ENCODE measurements at places on chromosomes 7 and 10.

DNA sequence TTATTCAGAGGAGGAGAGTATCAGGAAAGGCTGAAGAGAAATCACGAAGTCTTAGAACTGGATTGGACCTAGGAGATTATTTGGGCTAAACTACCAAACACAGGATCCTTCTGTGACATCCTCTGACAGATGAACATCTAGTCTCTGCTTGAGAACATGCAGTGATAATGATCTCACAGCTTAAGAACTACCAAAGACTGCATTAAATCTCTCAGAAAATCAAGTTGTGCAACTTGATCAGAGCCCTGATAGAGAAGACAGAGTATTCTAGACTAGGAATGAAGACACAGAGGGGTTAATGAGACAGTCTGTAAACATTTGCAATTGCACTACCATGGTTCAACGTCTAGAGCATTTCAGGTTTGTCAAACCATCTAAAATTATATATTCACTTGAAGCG is 37.1 kb upstream of the AGBL3 start:
- DNase-seq, result no peak

DNA sequence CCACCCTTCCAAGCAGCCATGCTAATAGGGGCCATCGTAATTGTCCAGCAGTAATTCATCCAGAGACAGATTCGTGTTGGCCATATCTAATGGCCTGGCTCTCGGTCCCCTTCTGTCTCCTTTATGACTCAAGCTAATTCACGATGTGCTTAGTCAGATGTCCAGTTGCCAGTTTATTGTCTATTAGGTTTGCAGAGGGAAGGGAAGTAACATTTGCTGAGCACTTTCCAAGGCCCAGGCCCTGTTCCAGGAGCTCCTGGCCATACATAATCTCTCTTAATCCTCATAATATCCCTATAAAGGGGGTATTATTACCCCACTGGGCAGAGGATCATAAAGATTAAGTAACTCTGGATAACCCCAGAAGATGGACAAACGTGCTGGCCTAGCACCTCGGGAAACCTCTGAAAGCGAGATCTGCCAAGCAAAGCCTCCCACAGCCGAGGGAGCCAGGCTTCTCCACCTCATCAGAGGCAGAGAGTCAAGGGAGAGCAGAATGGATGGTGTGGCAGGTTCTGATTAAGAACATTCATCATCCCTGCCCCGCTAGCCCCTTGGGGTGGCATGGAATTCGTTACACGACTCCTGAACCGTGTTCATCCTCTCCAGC is 153.7 kb downstream of the PLXNA4 start:
- DNase-seq, result no peak

DNA sequence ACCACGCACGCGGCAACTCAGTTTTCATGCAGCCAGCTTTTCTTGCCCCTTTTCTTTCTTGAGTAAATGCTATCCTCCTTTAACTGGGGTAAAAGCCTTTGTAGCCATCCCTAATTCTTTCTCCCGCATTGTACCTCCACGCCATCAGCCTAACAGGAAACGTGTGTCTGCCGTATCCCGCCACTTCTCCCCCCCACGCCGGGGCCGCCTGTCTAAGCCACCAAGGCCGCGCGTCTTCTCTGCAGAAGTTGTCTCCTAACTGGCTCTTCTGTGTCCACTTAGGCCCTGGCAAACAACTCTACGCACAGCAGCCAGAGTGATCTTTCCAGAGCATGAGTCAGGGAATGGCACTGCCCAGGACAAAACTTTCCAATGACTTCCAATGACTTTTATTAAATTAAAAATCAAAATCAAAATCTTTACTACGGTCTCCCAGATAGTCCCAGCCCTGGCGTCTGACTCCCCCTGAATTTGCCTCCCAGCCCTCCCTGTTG is 74.6 kb downstream of the XRCC2 start:
- DNase-seq, result no peak

DNA sequence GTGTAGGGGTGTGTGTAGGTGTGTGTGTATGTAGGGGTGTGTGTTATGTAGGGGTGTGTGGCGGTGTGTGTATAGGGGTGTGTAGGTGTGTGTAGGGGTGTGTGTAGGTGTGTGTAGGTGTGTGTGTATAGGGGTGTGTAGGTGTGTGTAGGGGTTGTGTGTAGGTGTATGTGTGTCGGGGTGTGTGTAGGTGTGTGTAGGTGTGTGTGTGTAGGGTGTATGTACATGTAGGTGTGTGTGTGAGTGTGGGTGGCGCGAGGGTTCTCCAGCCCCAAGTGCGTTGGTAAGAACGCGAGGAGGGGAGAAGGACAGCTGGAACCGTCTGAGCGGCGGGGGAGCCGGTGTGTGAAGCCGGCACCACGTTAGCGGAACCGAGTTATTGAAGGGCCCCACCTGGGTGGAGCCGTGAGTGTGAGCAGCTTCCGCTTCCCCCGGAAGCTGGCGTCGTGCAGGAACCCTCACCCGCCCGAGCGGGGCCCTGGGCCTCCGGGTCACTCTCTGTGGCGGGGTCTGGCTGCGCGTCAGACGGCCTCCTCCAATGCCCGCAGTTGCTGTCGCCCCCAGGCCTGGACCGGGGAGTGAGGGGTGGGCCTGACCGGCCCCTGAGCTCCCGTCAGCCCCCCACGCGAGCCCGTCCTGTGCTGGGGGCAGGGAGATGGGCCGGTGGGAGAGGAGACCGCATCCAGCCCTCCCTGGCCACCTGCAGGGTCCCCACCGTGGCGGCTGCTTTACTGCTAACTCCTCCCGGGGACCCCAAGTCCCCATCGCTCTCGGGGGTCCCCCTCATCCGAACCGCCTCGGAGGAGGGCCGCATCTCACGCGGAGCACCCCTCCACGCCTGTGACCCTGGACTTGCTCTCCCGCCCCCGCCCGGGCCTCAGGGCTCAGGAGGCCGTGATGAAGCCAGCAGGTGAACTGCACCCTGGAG is 49.6 kb upstream of the PSMG3 start:
- no peak for DNase-seq

DNA sequence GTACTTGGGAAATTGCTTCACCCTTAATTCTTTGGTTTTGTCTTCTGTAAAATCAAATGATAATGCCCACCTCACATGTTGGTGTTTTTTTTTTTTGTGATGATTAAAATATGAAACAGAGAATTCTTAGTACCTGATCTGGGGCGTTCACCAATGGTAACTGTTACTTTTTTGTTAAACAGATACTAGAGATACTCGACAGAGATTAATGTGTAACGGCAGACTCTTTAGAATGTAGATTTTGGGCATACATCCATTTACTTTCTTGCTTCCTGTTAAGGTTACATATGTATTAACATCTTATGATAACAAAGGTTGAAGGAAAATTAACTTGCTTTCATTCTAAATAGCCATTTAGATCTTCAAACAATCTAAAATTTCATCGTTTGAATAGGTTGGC is 23.3 kb downstream of the PLXDC2 start:
- DNase-seq, result no peak

GRCh38 chr7:148270576-148270975 is 320.0 kb upstream of the C7orf33 start:
- no peak for DNase-seq

- DNase-seq, result no peak
Observed at GRCh38 chr10:77789861-77790260, 136.7 kb downstream of the DLG5 start.
